ENCODE measurements at places on chromosomes 3 and 15.

DNA sequence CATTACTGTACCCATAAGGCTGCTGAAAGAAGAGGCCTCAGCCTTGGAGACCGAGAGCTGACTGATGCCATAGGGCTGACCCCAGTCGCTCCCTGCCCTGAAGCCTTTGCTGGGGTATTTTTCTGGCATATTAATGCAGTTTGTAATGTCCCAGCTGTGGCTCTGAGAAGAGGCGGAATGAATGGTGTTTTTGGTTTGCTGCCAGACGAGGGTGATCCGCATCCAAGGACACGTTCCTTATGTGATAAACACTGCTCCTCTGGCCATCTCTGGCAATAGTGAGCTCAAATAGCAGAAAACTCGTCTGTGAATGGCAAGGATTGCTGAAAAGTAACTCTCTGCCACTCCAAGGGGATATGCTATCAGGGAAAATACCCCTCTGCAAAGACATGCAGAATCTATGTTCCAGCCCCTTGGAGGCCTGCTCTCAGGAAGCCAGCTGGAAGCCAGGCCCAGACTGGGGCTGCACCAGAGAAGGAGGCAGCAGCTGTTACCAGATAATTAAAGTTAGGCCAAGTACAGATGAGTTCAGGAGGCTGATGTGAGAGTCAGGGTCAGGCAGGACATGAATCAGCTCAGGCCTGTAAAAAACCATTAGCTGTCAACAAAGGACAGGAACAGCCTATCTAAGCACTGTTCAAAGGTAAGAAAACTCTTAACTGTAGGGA lies 28.9 kb upstream of the KLHL6 start:
- no peak for DNase-seq

- DNase-seq = no peak
These were observed 19.7 kb upstream of the MAP6D1 start for GRCh38 chr3:183845090-183845489.

GRCh38 chr3:107781253-107781652 lies 258.5 kb downstream of the BBX start:
- no peak for DNase-seq

- DNase-seq = no peak
These were observed 148.5 kb upstream of the HACD2 start for GRCh38 chr3:123733341-123733740.

DNA sequence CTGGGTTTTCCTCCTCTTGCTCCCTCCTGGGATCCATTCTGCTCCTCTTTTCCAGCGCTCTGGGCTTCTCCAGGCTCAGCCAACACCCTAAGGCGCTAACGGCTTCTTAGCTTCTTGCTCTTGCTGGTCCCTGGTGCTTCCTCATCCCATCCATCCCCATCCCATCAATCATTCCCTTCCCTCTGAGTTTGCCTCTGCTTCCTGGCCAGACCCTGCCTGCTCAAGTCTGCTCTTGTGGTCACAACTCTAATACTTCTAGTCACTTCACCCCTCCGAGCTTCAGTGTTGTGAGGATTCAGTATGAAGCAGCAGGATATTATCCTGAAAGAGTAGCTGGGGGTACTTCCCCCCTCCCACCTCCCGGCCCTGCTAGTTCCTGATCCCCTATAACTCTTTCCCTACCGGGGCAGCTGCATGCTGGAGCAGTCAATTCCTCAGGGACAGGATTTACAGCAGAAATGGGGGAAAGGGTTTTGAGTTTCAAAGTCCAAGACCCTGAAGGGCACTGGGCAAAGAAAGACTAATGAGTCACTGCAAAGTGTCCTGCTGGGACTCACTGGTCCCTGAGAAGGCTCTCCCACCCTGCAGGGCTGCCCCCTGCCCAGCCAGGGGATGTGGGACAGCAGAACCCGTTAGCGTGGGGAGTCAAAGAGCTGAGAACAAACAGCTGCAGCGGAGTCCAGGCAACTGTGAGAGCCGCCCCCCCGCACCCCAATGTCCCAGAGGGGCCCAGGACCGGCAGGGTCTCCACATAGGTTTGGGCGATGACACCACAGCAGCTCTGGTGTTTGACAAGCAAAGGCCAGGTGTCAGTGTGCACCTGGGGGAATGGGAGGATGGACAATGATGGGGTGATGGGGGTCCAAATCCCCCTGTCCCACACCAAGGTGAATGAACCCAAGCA lies 2.3 kb upstream of the SYNM start:
- no peak for DNase-seq

DNA sequence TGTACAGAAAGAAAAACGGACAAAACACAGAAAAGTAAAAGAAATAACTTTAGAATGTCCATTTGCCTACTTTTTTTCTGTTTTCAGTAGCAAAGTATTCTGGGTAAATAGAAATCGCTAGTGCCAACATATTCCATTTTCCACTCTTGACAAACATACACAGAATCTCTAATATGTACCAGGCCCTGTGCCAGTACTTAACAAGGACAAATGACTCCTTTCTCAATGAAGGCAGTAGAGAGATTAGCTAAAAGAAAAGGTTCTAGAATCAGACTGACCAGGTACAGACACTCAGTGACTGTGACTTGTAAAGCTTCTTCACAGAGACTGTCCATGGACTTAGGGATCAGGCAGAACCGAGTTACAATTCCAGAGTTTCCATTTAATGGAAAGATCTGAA lies 165.8 kb upstream of the STAC start:
- DNase-seq = no peak

DNA sequence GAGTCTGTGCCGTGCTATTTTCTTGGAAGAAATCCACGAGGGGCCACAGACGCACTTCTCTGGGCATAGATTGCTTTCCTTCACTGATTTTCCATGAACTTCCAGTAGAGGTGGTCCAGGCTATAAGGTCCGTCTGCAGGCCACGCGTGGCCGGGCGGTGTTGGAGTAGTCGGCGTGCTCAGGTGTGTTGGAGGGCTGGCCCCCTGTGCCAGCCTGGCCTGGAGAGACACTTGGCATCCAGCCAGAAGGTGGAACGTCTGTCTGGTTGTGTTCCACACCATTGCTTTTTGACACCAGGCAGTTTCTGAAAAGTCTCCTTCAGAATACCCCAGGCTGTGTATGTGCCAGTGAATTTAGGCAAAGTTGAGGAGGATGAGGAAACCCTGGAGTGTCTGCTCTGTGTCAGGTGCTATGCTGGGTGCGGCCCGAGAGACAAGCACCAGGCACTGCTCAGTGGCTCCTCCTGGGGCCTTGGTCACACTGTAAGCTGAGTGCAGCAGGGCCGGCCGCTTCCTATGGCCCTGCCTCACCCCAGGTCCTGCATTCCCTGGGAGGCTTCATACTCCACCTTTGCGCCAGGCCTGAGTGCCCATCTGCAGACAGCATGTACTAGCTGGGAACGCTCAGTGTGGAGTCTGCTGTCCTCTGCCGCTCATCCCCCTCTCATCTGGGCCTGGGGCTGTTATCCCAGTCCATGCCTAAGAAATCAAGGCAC lies 52.1 kb upstream of the TAMM41 start:
- DNase-seq = no peak

DNA sequence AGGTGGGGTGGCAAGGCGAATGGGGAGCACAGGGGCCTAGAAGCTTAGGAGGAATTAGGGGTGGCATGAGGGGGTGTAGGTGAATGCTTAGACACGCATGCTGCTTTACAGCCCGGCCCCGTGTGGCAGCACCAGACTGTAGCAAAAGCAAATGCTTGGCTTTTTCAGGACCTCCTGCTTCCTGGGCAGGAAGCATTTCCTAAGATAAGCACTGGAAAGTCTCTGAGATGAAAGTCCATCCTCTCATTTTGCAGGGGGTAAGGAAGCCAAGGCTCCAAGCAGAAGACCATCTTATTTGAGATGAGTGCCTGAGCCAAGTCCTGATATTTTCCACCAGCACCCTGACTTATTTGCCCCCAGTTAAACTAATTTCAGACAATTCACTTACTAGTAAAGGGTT lies 12.9 kb downstream of the SSUH2 start:
- no peak for DNase-seq

DNA sequence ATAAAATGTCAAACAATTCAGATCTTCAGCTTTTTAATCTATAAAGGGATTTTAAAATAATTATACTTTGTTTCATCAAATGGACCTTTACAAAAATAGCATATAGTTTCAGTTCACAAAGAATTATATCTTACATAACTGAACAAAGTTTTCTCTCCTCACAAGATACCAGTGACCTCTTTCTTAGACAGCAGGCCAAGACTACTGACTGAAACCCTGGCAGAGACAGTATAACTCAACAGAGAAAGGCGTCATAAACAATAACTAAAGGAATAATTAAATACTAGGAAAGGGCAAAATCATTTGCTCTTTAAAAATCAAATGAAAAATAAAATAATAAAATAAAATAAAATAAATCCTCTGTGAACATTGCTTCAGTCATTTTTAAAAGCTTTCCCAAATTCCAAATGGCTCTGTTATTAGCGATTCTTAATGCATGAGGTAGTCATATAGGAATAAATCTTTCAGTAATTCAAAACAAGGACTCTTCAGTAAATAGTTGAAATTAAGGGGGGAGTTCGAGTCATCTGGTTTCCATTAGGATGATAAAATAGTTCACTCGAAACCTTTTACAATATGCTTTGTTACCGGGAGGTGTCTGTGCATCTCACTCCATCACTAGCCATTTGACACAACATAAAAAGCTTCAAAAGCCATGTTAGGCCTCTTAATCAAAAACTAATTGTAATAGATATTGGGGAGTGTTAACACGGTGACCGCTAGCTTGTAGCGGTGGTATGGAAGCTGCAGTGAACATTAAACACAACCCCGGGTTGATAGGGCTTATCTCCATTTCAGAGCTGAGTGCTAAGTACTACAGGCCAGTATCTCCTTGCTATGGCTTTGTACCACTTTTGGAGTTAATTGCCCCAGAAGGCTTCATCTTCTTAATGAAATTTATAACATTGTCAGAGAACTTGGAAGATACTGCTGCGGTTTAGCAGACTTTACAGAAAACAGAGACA lies 142.9 kb upstream of the NR2F2 start:
- no peak for DNase-seq

DNA sequence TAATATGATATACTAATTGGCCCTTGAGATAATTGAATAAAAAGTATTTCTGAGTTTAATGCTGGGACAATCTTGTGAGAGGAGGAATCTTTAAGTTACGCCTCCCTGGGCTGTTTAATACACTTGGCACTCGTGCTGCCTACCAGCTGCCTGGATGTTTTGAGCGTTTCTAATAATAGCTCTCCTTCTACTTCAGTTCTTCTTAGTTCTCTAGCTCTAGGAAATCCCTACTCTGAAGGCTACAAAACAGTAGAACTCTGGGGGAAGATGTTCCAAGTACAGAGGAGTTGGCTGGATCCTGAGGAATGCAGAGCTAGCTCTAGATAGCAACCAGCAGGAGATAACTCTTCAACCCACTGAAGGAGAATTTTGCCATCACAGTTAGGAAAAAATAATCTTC lies 3.5 kb downstream of the NAALADL2 start:
- no peak for DNase-seq
